ENCODE measurements at places on chromosomes 2 and 18.

DNA sequence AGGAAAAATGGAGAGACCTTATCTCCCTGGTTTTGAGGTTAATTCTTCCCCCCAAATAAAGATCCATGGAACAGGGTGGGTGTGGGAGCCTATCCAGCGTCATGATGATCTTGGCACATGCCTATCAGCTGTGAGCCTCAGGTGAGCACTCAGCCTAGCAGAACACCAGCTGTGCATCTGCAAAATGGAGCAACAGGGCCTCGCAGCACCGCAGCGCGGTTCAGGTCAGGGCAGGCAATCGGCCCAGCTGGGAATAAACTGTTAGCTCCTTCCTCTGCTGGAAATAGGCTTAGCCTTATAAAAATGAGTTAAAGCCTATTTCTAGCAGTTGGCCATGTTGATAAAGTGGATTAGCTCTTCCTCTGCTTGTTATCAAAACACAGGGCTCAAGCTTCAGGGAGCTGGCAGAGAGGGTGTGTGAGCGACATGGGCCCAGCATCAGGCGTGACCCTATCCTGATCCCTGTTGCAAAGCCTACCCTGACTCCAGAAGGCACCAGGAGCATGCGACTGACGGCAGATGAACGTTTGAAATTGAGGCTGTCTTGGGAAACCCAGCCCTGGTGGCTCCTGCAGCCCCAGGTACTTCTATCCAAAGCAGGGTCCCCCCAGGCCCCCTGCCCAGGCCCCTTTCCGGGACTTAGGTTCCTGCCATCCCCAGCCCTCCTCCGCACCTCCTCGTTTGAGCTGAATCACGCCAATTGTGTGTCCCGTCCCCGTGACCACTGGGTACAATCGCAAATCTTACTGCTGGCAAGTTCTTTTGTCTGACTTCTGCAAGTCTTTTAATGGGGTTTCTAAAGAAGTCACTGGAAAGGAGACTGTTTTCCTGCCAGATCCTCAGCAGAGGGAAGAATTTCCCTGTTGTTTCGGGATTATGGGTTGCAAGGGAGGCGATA is 35.4 kb downstream of the ARHGEF4 start:
- DNase-seq: no peak

DNA sequence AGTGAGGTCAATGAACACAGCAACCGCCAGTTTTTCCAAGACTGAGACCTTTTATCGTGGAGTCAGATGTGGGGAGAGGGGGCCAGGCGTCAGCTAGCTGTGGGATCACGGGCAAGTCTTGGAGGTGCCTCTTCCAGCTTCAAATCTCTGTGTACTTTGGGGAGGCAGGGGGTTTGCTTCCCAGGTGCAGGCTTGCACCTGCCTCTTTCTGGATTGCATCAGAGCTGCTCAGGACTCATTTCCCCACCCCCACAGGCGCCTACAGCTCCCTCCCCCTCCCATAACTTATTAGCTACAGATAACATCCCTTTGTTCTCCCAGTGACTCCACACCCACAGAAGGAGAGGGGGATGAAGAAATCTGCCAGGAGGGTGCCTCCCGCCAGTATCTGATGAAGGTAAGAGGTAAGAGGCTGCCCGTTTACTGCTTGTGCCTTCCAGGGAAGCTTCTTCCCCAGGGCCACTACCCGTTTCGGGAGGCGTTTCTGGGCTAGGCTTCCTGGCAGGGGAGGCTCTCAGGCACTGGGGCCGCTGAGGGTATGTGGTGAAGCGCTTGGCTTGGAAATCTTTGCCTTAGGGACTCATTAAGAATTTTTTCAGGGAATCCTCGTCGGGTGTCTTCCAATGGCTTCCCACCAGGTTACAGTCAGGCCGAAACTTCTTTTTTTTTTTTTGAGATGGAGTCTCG is 18.8 kb upstream of the MRPL33 start:
- no peak for DNase-seq

DNA sequence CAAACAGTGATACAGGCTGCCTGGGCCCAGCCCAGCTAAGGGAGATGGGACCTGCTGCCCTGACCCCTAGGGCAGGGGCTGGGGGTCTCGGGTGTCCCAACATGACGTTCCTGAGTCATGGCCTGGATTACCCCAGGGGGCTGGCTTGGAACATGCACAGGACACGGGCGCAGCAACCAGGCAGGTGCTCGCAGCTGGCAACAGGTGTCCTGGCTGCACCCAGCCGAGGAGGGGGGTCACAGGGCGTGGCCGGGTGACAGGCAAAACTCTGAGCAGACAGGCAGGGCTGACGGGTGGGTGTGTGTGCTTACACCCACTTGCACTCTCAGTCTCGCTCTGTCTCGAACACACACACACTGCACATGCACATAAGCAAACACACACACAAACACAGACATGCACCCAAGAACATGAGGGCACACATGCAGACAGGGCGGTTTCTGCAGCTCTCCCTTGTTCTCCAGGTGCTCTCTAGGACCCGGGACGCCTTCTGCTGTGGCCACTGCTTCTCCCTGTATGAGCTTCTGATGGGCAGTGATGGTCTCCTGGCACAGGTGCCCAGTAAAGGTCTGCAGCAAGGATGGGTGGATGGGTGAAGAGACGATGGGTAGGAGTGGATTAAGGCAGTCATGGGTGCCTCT is 33.7 kb upstream of the TAF1B start:
- DNase-seq: no peak

DNA sequence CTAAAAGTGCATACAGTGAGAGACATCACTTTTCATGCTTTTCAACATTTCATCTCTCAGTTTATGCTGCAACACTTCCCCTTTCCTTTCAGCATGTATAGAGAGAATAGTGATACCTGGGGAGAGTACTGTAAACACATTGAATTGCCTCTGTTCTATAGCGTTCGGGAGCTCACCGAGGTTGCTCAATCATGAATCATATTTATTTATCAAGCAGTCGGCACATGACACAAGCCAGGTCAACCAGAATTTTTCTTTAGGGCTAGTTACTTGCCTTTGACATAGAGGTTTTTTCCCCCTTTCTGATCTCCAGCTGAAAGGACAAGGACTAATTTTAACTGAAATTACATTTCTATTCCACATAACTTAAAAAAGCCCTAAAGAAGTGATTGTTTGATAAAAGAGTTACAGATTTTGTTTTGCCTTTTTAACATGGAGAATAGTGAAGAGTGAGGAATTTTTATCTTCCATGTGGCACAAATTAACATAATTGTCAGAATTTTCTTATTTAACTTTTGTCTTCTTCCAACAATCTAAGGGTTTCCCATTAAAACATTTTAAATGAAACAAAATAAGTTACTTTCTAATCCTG is 690.9 kb upstream of the TMEFF2 start:
- no peak for DNase-seq

- DNase-seq: no peak
Measured at GRCh38 chr18:64918851-64919250, 770.0 kb upstream of the LINC00305 start.

DNA sequence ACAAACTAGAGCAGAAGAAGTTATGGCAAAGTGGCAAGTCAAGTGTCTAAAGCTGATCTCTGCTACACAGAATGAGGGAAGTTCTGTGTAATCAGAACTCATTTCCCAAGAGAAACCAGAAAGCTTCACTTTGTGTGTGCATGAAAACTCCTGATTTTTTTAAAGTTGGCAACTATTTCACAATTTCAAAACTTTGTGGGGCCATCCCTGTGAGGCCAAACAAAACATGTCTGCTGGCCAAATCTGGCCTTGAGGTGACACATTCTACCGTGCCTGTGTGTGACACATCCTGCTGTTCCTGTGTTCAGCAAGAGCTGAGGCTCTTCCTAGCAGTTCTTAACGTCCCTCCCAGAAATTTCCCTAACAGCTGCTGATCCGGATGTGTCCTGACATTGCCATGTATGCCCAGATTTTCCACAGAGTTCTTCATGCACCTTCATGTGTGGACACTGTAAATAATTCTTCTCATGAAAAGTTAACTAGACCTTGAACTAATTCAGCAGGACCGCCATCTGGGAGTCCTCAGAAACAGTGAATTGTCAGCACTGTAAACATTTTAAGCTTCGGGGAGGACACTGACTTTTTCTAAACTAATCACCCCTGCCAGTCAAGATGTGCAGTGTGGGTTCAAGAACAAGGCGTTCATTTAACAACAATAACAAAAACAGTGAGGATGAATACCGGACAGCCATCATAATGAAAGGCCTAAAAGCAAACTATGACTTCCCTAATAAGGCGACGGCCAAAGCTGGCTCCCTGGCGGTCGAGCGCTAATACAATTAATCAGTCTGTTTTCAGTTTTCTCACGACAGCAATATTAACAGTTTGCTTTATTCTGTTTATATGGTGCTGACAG is 99.0 kb downstream of the PLEKHM3 start:
- DNase-seq: peak; percentile 33

DNA sequence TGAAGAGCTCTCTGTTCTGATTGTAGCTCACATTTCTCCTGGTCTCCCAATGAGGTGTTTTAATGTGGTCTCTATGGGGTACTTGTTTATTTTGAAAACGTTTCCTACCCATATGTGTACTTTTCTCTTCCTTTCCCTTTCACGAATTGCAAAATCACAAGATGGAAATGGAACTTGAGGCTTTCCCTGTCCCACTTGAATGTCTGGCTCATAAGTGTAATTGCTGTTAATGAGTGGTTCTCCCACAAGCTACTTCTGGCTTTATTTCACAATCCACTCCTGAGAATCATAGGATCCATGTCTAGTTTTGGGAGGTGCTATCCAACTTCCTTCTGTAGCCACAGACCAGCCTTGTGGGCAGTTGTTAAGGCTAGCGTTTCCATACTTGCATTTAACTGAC is 81.1 kb upstream of the CAVIN2 start:
- no peak for DNase-seq

DNA sequence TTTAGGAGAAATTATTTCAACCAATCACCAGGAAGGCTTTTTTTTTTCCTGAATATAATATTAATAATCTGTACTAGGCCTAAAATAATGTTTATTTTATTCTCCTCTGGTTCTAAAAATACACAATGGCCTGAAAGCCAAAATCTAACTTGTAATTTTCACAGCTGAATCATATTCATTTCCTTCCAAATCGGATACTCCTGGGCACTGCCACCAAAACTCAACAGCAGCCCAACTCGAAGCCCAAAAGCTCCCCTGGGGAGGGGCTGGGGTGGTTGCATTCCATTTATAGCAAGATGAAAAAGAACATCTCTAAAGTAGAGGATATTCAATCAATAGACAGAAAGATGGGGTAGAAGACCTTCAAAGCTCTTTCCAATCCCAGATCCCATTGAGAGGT is 100.5 kb upstream of the SETBP1 start:
- no peak for DNase-seq

GRCh38 chr2:6896930-6897759 is 19.6 kb downstream of the RSAD2 start:
- DNase-seq: no peak

GRCh38 chr18:32906506-32907310 is 133.9 kb upstream of the KLHL14 start:
- DNase-seq: no peak

DNA sequence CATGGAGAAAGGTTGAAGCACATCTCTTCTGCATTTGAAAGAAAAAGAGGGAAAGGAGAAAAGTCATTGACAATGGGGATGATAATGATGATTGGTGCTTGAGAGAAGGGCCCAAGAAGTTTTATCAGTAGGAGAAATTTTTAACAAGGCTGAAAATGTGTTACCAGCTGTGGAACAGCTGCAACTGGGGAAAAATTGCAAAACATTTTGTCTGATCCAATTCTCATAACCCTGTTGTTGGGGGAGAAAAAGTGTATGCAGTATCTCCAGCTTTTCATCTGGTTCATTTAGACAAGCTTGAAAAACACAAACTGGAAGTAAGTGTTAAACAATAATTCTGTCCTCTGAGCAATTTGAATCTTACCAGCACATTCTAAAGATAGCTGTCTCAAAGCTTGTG is 92.7 kb downstream of the CSRNP3 start:
- DNase-seq: no peak
